ENCODE measurements at places on chromosomes 3 and 15.

- no peak for DNase-seq
These were observed 145.7 kb upstream of the PLAAT1 start for GRCh38 chr3:193095366-193095765.

GRCh38 chr15:93553167-93553935 is 464.3 kb upstream of the RGMA start:
- DNase-seq, result no peak

DNA sequence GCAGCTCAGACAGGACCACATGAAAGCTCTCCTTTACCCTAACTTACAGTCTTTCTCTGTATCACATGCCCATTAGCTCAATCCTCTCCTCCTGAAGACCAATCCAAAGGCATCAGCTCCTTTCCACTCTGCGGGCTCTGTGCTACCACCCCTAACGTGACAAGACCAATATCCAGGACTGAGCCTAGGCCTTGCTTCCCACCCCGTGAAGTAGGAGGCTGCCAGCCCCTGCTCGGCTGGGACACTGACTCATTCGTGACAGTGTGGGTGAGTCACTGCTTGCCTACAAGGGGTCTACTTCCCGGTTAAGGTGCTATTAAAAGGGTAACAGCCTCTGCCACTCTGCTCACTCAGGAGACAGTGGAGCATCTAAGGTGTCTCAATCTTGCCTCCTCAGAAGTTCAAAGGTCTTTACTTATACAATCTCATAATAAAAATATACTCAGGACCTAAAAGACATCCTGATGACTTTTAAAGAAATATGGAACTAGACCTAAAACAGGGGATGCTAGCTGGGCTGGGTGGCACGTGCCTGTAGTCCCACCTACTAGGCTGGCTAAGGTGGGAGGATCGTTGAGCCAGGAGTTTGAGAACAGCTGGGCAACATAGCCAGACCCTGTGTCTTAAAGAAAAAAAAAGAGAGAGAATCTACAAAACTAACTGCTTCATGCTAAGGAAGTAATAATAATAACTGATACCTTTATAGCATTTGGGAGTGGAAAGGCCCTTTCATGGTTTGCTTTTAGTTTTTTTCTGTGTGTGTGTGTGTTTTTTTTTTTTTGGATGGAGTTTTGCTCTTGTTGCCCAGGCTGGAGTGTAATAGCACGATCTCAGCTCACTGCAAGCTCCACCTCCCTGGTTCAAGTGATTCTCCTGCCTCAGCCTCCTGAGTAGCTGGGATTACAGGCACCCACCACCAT is 55.0 kb downstream of the TMEM44 start:
- DNase-seq, result no peak

DNA sequence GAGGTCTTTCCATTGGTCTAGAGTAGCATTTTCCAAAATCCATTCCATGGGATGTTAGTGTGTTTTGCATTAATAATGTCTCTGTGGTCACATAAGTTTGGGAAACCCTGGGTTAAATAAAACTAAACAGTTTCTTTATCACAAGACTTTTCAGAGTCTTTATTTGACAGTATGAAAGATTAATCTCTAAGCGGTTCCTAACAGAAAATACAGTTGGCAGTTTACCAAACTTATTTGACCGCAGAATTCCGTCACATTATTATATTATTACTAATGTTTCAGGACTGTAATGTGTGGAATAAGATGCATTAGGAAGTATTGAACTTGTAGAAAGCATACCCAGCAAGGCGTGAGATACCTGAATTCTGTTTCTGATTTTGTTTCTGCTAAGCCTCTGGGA is 71.5 kb upstream of the ADAMTSL3 start:
- DNase-seq, result no peak

DNA sequence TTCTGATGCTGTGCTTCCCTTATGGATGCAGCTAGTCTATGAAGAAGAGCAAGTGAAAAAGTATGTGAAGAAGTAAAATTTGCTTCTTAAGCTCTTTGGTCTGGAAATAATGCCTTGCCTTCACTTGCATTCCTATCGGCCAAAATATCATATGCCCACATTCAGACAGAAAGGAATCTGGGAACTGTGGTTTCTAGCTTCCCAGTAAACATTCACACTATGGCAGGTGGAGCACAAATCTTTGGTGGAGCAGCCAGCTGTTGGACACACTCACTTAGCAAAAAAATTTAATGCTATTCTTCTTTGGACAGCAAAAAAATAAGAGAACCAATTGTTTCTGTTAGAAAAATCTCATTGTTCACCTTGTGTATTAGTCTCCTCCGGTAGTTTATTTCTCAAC is 12.3 kb upstream of the COL6A6 start:
- no peak for DNase-seq

- no peak for DNase-seq
These were observed 71.6 kb downstream of the LIPC start for GRCh38 chr15:58503139-58504027.

- DNase-seq, result no peak
These were observed 459.6 kb downstream of the MECOM start for GRCh38 chr3:169203631-169204550.

DNA sequence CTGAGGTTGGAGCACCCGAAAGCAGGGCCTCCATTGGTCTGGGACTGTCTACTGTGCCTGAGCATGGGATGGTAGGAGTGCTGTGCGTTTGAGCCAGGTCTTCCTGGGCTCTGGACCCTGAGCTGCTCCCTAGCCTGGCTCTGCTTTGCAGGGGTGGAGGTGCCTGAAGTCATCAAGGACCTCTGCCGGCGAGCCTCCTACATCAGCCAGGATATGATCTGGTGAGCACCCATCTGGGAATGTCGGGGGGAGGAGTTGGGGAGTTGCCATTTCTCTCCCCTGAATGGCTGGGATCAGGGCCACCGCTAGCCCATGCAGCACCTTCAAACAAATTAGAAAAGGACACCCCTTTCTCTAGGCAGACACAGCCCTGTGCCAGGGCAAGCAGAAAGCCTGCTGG is 20.7 kb downstream of the DUOX1 start:
- DNase-seq, result no peak

DNA sequence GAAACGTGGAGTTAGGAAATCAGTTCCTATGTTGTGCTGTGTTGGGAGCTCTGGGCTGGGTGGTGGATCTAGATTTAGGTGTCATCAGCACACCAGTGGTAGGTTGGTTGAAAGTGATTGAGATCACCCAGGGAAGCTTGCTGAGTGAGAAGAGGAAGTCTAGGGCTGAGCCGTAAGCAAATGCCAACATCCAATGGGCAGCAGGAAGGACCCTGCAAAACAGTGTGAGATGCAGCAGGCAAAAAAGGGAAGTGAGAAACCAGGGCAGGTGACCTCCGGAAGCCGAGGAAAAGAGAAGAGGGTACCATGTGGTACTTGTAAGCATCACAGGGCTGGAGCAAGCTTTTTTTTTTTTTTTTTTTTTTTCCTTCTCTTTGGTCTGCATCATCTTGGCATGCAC is 15.9 kb upstream of the COPG1 start:
- DNase-seq, result no peak

GRCh38 chr15:81304226-81304625 is 19.7 kb downstream of the STARD5 start:
- DNase-seq, result no peak

DNA sequence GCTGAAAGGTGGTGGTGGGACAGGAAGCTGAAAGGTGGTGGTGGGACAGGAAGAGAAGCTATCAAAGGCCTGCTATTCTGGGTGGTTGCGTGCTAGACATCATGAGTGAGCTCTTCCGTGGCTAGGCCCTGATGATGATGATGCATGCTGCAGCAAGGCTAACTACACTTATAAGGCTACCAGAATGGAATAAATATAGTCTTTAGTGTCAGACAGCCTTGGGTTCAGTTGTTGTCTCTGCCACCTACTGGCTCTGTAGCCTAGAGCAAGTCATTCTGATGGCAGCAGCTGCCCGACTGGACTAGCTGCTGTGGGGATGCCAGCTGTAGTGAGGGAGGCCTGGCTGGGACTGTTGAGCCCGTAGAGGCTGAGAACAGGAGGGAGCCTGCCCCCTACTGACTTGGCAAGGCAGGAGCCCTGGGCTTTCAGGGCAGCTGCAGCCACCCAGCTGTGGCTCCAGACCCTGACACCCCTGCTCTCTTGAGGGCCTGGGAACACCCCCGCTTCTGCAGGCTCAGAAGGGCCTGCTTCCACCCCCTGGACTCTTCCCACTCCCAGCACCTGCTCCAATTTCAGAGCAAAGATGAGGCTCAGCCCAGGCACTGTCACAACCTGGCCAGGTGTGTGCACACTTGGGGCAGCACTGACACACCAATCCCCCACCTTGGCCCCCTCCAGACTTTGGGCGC is 21.4 kb upstream of the ZBED2 start:
- peak; percentile 40 for DNase-seq

- DNase-seq, result peak; percentile 53
These were observed 35.9 kb downstream of the OXNAD1 start for GRCh38 chr3:16300881-16301359.

- DNase-seq, result no peak
These were observed 18.4 kb upstream of the GABRA5 start for GRCh38 chr15:26848498-26848897.

- no peak for DNase-seq
These were observed 153.2 kb downstream of the LRRC28 start for GRCh38 chr15:99404454-99404853.

DNA sequence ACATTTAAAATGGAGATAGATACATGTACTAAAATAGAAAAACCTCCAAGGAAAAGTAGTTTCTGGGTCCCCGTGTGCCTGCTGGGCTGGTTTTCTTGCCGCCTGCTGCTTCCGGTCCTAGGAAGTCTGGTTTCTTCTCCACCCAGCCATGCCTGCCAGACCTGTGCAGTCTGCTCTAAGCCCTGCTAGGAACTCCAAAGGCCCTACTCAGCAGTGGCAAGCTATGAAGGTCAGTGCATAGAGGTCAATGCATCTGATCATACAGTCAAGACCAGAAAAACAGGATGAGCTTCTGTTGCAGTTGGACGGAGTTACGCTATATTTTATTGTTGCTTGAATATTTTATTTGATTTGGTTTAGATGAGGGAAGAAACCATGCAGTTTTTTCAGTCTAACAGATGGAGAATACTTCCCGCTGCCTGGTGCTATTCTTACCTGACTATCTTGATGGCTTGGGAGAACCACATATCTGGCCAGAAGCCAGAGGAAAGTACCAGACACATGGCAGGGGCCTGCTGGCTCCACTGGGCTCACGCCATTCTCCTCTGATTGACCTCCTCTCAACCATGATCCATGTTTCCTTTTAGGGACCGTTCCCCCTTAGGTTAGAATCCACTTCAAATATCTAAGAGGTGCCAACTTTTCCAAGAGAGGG is 226.8 kb upstream of the ST8SIA2 start:
- no peak for DNase-seq

DNA sequence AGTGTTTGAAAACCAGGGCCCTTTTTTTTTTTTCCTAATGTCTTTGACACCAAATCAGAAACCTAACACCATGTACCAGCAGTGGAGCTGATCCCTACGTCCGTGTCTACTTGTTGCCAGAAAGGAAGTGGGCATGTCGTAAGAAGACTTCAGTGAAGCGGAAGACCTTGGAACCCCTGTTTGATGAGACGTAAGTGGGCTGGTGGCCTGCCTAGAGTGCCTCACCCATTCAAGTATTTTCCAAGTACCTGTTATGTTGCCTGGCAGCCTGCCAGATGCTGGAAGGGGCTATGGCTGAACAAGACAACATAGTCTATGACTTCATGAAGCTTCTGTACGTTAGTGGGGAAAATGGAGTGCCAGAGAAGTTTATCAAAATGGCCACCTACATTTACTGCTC is 39.7 kb downstream of the ESYT3 start:
- DNase-seq, result no peak

- no peak for DNase-seq
These were observed 16.9 kb downstream of the TTBK2 start for GRCh38 chr15:42903388-42904324.

DNA sequence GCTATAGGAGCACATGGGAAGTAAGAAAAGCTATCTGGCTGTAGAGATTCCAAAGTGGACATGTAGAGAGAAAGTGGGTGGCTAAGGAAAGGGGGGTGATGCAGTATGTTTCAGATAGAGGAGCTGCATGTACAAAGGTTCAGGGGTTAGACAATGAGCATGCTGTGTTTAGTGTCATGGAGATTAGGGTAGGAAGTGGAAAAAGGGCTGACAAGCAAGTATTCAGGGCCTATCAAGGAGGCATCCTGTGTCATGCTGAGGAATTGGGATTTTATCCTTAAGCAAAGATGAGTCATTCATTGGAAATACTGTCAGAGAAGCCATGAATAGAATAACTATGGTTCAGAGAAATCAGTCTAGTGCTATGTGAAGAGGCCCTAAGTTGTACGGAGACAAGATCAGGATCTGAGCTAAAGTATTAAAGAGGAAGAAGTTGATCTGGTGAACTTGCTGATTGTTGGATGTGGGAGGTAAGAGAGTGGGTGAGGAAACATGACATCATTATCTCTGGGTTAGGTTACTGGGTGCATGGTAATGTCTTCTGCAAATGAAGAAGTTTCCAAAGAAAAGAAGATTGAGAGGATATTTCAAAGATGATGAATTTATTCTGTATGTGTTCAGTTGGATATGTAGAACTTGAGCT is 176.7 kb upstream of the GOLIM4 start:
- DNase-seq, result no peak

- no peak for DNase-seq
These were observed 38.1 kb upstream of the NMNAT3 start for GRCh38 chr3:139715743-139716360.

DNA sequence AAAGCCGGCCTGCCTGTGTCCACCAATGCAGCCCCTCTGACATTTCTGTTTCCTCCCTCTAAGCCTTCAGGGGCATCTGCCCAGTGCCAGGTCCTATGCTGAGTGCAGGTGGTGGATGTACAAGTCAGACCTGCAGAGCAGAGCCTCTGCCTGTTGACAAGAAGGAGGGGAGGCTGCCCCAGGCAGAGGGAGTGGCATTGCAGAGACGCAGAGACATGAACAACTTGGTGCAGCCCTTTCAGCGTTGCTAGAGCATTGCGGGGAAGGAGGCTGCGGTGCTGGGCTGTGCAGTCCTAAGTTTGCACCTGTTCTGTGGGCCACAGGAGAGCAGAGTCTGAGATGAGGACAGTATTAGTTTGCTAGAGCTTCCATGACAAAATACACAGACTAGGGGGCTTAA is 65.2 kb downstream of the LSM3 start:
- DNase-seq, result no peak

DNA sequence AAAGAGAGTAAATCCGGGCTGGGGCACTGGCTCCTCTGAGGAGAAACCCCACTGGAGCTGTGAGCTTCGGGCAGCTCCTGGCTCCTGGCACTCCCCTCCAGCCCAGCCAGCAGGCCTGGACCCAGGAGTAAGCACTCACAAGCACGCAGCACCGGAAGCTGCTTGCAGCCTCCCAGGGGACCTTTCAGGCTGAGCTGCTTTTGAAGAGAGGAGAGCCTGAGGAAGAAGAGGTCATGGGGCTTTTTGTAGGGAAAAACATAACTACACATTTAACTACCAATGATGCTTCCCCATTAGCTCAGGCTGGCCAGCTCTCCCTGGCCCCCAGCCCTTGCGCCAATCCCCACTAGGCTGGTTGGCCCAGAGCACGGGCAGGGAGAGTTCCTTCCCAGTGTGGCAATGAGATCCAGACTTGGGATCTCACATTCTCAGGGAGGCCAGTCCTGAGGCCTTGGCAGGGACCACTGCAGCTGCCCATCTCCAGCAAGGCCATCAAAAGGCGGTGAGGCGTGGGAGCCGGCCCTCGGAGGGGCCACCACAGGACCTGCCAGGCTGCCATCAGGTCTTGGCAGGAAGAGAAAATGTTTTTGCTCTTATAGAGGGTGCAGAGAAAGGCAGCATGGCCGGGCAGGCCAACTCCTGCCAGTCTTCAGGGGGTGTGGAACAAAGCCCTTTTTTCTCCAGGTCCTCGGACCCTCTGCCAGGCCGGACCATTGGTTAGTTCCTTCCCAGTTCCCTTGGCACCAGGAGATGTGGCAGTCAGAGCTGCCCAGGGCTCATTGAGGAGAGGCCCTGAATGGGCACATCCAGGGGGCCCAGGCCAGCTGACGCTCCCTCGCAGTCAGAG is 41.5 kb upstream of the MFGE8 start:
- DNase-seq, result no peak

- DNase-seq, result no peak
These were observed 202.2 kb upstream of the ADAMTS9 start for GRCh38 chr3:64890006-64890405.

Measured in effector memory CD8-positive, alpha-beta T cell (primary cell).